ENCODE measurements at places on chromosomes 4 and X.

DNA sequence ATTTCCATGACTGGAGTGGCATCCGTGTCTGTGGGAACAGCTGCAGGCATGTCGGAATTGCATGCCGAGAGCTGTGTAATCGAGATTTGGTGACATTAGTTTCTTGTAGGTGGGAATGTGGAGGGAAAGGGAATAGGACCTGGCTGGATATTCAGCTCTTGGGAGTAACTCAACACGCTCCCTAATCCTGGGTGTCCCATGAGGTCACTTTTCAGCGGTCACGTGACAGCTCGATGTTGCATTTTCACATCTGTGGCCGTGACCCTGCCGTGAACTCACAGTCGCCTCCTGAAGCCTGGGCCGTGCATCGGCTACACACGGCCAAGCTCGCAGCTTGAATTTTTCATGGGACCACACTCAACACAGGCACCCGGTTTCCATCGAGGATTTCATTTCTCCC, 25.8 kb upstream of the PSAPL1 start:
- DNase-seq, result no peak

GRCh38 chr4:87856816-87857215, 24.0 kb downstream of the MEPE start:
- no peak for DNase-seq

DNA sequence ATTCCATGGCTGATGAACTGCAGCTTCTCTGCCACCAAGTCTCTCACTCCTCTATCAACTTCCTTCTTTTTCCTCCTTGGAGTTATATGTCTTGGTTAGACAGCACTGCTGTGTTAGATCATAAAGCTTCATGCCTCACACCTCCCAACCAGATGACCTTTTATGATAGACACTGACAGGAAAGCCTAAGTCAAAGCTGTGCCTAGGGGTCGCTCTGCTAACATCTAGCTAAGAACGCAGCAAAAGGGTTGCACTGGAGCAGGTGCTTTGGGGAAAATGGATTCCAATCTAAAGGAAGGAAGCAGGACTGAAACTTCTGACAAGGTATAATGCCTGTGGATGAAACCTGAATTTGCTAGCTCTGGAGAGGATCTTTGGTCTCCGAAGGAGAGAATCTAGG, 509.7 kb downstream of the SMARCA1 start:
- DNase-seq, result no peak

- DNase-seq, result no peak
Observed at GRCh38 chr4:56940971-56941370, 33.3 kb downstream of the REST start.

DNA sequence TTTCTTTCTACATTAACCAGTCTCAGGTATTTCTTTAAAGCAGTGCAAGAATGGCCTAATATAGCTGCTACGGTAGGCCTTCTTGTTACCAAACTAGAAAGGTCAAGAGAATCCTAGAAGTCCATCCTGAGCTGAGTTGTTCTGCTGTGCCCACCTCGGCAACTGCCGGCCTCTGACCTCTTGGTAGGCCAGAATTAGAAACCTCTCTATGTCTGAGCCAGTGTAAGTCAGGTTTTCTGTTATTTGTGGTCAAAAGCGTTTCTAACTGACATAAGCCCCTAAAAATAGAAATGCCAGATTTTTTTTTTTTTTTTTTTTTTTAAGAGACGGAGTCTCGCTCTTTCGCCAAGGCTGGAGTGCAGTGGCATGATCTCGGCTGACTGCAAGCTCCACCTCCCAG, 43.1 kb downstream of the SOWAHB start:
- DNase-seq, result no peak

DNA sequence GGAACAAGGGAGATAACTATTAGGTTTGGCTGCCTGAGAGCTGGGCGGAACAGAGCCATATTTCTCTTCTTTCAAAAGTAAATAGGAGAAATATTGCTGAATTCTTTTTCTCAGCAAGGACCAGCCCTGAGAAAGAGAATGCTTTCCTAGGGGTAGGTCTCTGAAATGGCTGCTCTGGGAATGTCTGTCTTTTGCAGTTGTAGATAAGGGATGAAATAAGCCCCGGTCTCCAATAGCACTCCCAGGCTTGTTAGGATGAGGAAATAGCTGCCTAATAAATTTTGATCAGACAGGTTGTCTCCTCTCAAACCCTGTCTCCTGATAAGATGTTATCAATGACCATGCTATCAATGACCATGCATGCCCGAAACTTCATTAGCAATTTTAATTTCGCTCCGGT, 207.8 kb upstream of the KIT start:
- no peak for DNase-seq

DNA sequence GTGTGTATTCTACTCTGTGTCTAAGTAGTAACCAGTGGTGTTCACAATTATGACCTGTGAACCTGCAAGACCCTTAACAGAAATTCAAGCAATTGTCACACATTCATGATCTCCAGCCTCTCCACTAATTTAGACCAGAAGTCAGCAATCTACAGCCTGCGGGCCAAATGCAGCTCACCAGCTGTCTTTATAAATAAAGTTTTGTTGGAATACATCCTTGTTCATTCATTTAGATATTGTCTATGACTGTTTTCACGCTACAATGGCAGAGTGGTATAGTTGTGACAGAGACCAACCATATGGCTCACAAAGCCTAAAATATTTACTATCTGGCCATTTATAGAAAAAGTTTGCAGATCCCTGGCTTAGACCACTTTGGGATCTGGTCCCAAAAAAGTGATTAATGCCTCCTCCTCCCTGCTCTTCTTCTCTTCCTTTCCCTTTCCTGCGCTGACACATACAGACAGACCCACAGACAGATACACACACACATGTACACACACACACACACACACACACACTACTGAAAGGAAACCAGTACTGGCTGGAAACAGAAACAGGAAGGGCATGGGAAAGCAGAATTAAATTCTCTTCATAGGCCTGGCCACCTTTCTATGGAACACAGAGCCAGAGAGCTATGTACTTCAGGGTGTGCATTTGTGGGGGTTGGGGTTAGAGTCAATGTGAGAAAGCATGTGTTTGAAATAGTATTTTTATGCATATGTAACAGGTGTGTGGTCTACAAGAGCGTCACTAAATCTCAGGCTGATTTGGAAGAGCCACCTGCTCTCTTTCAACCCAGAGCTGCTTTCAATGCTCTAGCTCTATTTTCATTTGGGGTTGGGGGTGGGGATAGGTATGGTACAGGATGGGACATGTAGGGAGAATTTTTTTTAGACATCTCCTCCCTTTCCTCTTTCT, 49.7 kb upstream of the TMEM164 start:
- DNase-seq, result no peak

GRCh38 chr4:26217961-26218676, 102.7 kb upstream of the RBPJ start:
- peak; percentile 66 for DNase-seq

DNA sequence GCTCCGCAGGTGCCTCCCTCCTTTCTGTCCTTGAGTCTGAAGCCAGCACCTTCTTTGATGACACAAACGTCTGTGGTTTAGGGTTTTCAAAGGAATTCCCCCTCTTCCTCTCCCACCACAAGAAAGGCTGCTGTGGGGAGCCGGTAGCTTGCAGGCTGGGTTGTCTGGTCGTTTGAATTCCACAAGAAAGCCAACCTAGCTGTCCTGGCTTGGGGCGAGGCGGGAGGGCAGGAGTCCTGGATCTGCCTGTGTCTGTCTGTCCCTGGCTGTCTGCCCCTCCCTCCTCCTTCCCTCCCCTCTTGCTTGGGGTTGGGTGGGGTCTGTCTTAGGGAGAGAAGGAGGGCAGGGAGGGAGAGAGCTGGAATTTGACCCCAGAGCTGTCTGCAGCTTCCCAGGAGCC, 56.3 kb downstream of the SHROOM2 start:
- DNase-seq, result no peak

DNA sequence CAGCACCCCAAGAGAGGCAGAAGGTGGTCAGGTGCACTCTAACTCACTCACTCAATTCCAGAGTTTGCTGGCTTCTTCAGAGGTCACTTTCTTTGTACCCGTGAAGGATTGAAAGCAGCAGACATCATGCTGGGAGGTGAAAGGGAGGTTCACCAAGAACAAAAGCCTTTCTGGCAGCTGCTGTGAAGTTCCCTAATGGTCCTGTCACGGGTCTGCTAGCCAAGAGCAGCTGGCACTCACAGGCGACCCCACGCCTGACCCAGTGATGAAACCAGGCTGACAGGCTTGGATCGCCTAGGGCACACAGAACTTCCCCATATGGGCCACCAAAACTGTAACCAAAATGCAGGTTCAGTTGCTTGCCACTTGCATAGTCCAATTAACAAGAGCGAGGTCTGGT, 11.8 kb downstream of the NUDT11 start:
- DNase-seq, result no peak

DNA sequence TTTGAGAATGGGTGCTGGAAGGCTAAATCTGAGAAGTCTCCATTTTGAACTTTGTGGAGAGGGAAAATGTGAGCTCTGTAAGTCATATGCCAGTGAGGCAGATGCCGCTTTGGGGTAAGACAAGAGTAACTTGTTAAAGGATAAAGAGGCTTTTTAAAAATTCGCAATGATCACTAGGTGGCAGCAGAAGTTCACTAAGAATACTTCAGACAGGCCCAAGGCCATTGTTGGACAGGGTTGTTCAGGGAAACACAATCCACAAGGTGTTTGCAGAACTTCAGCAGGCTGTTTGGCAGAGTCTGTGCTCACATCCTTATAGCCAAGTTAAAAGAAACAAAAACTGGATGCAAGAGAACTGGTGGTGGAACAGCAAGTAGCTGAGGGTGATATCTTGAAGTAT, 13.7 kb upstream of the PIGA start:
- peak; percentile 59 for DNase-seq

DNA sequence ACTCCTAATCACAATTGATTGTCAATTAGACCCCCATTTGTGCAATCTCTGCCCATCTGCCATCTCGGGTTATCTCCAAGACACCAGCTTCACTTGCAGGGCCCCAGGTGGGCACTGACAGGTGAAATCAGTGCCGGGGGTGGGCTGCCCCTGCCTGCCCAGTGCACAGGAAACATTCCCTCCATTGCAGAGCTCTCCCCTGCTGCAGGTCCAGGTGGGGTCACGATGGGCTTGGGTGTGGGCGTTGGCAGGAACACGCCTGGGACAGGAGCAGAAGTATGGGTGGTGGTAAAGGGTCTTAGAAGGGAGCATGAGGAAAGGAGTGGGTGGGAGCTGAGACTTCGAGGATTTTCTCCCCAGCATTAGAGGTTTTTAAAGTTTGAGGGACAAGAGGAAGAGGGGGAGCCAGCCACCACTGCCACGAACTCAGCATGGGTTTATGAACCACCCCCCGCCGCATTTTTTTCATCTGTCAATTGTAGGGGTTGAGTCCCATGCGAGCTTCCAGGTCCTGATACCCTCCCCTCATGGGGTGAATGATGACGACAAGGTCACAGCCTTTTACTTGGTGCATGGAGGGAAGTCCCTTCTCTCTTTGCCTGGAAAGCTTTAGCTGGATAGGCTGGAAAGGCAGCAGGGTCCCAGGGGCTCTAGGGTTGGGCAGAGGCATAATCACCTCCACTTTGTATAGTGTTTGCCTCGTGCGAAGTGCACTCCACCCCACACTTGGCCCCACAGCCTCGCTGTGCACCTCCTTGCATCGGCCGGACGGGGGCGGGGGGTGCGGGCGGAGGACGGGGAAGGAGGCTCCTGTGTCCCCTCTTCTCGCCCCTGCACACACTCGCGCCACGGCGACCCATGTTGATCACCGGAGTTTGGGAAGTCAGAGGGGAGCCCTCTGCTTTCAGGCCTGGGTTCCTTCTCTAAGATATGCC, 3.5 kb upstream of the NKX1-1 start:
- no peak for DNase-seq

DNA sequence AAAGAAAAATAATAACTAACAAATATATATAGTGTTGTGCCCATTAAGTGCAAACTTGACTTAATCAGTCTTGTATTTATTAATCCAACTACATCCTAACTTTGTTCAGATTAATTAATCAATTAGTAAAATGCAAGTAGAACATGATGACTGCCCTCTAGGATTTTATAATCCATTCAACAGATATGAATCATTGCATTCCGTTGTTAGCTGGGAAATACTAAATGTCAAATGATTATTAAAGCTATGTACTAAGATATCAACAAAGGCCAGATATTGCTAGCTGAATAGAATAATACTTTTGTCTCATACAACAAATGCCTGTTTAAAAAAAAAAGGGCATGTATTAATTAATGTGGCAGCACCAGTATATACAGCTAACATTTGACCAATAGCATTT, 1366.3 kb downstream of the STIM2 start:
- peak; percentile 20 for DNase-seq

DNA sequence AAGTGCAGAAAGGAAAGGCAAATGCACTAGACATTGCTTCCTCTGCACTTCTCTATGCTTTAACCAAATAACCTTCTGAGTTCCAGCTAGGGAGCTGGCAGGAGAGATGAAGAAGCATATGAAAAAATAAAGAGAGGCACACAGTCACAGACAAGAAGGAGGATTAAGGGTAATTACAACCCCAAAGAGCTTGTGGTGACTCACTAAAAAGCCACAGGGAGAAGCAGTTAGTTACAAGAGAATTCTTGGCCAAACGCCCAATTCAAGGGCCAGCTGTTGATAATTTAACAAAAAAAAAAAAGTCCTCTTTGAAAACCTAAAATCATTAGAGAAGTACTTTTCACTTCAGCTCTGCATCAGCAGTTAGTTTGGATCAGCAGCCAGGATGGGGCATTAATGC, 478.0 kb downstream of the KCNIP4 start:
- DNase-seq, result peak; percentile 27

DNA sequence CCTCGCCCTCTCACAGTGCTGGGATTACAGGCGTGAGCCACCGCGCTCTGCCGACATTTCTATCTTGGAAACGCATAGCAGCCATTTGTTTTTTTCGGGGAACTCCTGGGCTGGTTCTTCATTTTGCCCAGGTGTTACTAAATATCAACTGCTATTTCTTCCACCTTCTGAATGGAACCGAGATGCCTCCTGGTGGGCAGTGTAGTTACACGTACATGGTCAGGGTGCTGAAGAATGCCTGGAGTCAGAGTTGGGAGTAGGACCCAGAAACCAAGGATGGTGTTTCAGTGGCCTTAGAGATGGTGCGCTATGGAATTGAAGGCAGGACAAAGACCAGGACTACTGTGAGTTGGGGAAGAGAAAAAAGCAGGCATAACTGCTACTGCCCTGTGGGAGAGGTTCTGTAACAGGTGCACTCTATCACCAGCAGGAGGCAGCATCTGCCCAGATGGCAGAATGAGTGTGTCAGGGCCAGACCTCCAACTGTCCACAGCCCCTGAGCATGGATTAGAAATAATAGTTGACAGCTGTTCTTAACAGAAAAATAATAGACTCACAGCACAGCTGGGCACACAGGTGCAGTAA, 81.7 kb downstream of the ZC4H2 start:
- no peak for DNase-seq

- no peak for DNase-seq
Observed at GRCh38 chrX:71250841-71251240, 3.1 kb downstream of the ZMYM3 start.

DNA sequence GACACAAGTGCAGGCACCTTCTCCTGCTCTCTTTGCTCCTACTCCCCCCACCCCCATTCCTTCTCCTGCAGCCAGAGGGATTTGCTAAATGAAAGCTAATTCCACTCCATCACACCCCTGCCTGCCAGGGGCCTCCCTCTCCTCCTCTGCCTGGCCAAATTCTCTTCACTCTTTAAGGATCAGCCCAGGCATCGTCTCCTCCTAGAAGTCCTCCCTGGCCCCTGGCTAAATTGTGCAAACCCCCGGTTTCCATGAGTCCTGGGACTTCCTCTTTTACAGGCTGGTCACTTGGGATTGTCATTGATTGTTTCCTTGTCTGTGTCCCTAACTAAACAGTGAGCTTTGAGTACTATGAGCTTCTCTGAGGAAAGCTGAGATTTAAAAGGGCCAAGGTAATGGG, 8.7 kb upstream of the ABLIM2 start:
- no peak for DNase-seq

- no peak for DNase-seq
Observed at GRCh38 chr4:166823126-166823525, 411.2 kb downstream of the SPOCK3 start.

- DNase-seq, result no peak
Observed at GRCh38 chr4:38071801-38072431, 111.7 kb downstream of the PTTG2 start.

Measured in fibroblast of skin of scalp (primary cell).